T-helper 17 cell (primary cell): ENCODE measurements at places on chromosomes 4 and X. TPM values are rescaled to one million over a fixed set of nuclear protein-coding genes. Genes with fewer than 3 reads are reported as not detected.

The RAB33A gene
- total RNA-seq: 2.2 TPM

The ESX1 gene
- not detected for total RNA-seq

The SCML1 gene
- 11.8 TPM for total RNA-seq

The TMEM150C gene
- 0.37 TPM for total RNA-seq

The PPARGC1A gene
- total RNA-seq: not detected

The SLC16A2 gene
- 0.10 TPM for total RNA-seq

The PRSS12 gene
- total RNA-seq: not detected
